ENCODE measurements at places on chromosomes 16 and 17. TPM values are rescaled to one million over a fixed set of nuclear protein-coding genes. Genes with fewer than 3 reads are reported as not detected.
A peak's percentile ranks its signal among the peaks of the same experiment; 100 is the strongest.

CEP295NL gene
- 0.97 TPM for total RNA-seq

GRCh38 chr17:5902181-5903140 is 167.7 kb upstream of the WSCD1 start:
- no peak overlapping the region for H3K4me3 ChIP-seq
- peak; percentile 17 for DNase-seq
- H3K4me1 ChIP-seq = no peaks in the 10 kb centered on the region

GRCh38 chr16:88596483-88596882 is 26.3 kb downstream of the ZC3H18 start:
- DNase-seq = no peak
- H3K4me3 ChIP-seq = no peak overlapping the region
- no peak overlapping the region for H3K27ac ChIP-seq
- H3K4me1 ChIP-seq = no peaks in the 10 kb centered on the region
- peaks cover 76% of the 10 kb centered on the region for H3K36me3 ChIP-seq

DNA sequence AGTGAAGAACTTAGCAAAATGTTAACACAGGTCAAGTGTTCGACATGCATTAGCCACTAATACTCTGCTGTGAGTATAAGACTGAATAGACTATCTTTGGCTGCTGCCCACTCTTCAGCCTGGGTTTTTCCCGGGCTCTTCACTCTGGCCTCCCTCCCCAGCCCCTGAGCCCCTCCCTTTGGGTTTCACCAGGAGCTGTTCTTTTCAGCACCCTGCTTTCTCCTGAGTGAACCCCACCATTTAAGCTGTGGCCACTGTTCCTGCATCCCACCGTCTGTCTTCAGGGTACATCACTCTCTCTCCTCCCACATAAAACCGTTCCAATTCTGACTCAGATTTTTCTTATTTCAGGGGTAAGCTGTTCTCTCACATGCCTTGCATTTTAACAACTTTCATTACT is 92.0 kb upstream of the ASIC2 start:
- H3K27me3 ChIP-seq = no peaks in the 10 kb centered on the region
- peak overlapping the region; percentile 64 for H3K4me3 ChIP-seq
- peak; percentile 78 for DNase-seq
- no peaks in the 10 kb centered on the region for H3K36me3 ChIP-seq

GRCh38 chr16:83743241-83743640 is 64.5 kb upstream of the HSBP1 start:
- no peaks in the 10 kb centered on the region for H3K27me3 ChIP-seq
- no peaks in the 10 kb centered on the region for H3K4me1 ChIP-seq
- no peaks in the 10 kb centered on the region for H3K36me3 ChIP-seq
- no peak overlapping the region for H3K27ac ChIP-seq
- no peak overlapping the region for H3K4me3 ChIP-seq

DNA sequence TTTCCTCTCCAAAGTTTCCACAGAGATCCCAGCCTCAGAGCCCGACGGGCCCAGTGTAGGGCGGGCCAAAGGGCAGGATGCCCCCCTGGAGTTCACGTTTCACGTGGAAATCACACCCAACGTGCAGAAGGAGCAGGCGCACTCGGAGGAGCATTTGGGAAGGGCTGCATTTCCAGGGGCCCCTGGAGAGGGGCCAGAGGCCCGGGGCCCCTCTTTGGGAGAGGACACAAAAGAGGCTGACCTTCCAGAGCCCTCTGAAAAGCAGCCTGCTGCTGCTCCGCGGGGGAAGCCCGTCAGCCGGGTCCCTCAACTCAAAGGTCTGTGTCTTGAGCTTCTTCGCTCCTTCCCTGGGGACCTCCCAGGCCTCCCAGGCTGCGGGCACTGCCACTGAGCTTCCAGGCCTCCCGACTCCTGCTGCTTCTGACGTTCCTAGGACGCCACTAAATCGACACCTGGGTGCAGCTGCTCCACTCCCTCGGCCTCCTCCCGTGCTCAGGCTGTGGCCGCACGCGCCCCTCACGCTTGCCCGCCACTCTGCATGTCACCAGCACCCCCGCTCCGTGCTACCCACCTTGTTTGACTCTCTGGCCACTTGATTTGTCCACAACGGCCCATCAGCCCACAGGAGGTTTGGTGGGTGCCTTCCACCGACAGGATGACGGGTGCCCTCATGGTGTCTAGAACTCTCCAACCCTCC is 15.3 kb upstream of the STH start:
- H3K27ac ChIP-seq = no peak overlapping the region
- no peaks in the 10 kb centered on the region for H3K27me3 ChIP-seq
- DNase-seq = no peak

DNA sequence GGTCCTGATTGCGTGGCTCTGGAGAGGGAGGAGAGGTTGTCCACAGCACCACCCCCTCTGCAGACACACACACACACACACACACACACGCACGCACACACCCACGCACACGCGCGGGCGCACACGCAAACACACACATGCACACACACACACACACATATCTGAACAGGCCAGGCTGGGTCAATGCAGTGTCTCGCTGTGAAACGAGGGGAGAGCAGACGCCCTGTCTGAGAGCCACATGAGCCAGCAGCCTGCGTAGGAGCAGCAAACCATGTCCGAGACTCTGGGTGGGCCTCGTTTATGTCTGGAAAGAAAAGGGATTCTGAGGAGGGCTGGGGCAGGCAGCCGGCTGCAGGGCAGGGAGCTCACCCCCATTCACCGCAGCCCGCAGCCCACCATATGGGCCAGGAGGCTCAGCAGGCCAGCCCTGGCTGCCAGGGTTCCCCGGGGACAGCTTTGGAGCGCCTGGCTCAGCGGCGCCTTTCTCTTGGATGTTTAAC is 93.3 kb upstream of the TNRC6C start:
- H3K27me3 ChIP-seq = no peaks in the 10 kb centered on the region
- H3K36me3 ChIP-seq = no peaks in the 10 kb centered on the region
- no peaks in the 10 kb centered on the region for H3K4me1 ChIP-seq
- no peak overlapping the region for H3K4me3 ChIP-seq
- peak overlapping the region; percentile 34 for H3K27ac ChIP-seq

DNA sequence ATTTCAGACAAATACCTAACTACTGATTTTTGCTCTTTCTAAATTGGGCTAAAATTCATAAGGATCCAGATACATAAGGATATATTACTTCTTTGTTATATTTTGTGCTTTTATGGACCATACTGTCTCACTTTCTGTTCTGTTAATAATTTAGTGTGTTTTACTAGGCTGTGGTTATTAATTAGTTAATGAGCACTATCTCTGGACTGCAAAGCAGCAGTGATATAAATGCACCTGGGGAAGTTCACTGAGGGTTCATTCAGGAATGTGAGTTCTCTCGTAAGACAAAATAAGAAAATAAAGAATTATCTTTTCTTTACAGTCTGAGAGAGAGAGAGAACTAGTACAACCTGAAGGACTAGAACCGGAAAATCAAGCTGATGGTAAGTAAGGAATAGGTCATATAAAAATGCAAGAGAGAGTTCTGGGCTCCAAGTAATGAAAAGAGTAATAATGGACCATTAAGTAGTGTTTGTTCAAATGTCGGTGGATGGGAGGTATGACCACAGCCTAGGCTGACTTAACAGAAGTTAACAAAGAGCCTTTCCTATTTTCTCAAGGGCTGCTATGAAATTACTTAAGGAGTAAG is 55.6 kb downstream of the IKZF3 start:
- no peak for DNase-seq
- no peak overlapping the region for H3K4me3 ChIP-seq
- H3K4me1 ChIP-seq = no peaks in the 10 kb centered on the region
- no peaks in the 10 kb centered on the region for H3K27me3 ChIP-seq
- no peak overlapping the region for H3K27ac ChIP-seq
- H3K36me3 ChIP-seq = no peaks in the 10 kb centered on the region

Data from endodermal cell (in vitro differentiated cells).